ENCODE measurements at places on chromosomes 2 and 18.

DNA sequence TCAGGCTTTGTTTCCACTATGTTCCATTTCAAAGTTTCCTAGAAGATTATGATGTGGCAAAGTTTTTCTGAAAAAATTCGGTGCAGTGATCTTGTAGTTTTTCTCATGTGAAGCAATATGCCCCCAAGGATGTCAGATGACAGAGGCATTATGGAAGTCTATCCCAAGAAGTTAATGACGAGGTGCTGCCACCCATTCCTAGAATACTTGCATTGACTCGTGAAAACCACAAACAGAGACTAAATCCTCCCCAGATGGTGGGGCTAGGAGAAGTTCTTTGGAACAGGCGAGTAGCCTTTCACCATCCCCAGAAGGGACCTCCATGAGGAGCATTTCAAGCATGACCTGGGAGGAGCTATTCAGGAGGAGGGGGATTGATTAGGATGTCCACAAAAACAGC lies 40.2 kb upstream of the COPS8 start:
- DNase-seq = no peak

- no peak for DNase-seq
Observed at GRCh38 chr2:168978461-168978861, 52.7 kb downstream of the ABCB11 start.

- no peak for DNase-seq
Observed at GRCh38 chr2:223230352-223230751, 178.4 kb downstream of the KCNE4 start.

- no peak for DNase-seq
Observed at GRCh38 chr2:53095664-53096063, 671.9 kb upstream of the CHAC2 start.

DNA sequence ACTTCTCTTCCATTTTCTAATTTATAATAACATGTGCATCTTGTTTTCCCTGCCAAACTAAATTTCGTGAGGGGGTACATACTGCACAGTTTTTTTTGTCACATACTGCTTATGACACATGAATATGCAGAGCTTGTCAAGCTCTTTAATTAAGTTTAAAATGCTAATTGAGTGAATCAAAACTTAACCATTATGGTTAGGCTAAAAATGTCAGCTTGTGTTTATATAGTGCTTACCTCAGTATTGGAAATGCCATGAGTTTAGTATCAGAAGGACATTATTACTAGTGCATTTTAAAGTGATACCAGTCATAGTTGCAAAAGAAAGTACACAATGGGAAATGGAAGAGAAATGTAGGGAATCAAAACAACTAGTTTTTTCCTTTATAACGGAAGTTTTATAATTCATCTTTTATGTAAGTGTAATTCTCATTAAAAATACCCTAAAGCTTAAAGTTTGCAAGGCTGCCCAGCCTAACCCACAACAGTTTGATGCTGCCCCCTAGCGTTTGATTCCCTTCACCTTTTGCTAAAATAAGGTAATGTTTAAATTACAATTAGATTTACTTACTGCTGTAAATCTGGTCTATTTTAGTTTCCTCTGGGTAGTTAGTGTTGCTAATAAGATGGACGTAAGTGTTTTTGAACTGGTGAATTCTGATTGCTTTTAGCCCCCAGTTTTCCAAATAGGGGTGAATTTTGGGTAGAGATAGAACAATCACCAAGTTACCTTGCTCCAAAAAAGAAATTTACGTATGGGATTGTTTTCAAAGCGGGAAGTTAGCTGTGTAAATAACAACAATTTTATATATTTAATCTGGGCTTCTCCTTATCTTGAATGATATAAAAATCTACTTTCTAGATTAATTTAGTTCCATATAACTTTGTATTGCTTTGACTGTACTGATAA lies 3.2 kb downstream of the SLC39A10 start:
- peak; percentile 72 for DNase-seq

Measured in MM.1S (cell line).